Activated naive CD4-positive, alpha-beta T cell (primary cell): ENCODE measurements at places on chromosomes 2 and 18.
A peak's percentile ranks its signal among the peaks of the same experiment; 100 is the strongest.

- no peak for DNase-seq
These were observed 325.6 kb upstream of the VRK2 start for GRCh38 chr2:57720728-57721627.

- DNase-seq, result no peak
These were observed 23.0 kb upstream of the RHOB start for GRCh38 chr2:20423847-20424246.

GRCh38 chr2:12106440-12107080, 360.1 kb downstream of the LPIN1 start:
- DNase-seq, result no peak

DNA sequence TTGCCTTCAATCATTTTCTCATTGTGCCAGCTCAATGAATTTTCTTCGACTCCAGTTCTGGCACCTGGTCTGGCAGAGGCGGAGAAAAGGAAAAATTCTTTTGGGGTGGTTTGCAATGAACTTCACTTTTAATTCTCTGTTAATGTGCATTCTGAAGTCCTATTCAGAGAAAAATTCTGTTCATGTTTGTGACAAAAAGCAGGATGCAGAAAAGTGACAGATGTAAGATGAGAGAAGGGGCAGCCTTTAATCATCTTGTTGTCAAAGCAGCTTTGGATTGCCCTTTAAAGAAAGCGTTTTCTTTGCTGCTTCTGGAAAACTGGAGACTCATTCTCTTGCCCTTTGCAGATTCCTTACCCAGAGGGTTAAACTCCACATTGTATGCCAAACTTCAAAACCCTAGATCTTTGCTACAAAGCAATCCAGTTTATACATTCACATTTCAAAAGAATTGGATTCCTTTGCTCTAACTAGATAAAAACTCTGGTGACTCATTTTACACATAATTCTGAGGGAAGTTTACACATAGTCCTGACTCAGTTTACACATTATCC, 94.6 kb upstream of the CAVIN2 start:
- no peak for DNase-seq

- peak; percentile 0 for DNase-seq
These were observed 34.1 kb downstream of the WDR35 start for GRCh38 chr2:19955544-19956422.

GRCh38 chr18:32042337-32042736, 23.7 kb downstream of the RNF125 start:
- DNase-seq, result no peak

DNA sequence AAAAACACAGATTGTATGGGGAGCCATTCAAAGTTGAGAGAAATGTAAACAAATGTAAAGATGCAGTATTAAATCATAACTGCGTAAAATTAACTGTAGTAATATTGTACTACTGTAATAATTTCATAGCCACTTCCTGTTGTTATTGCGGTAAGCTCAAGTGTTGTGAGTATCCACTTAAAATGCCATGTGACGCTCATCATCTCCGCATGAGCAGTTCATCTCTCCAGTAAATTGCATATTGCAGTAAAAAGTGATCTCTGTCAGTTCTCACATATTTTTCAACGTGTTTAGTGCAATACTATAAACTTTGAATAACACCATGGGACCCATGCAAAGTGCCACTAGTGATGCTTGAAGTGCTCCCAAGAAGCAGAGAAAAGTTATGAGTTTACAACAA, 41.8 kb upstream of the SP3 start:
- no peak for DNase-seq

DNA sequence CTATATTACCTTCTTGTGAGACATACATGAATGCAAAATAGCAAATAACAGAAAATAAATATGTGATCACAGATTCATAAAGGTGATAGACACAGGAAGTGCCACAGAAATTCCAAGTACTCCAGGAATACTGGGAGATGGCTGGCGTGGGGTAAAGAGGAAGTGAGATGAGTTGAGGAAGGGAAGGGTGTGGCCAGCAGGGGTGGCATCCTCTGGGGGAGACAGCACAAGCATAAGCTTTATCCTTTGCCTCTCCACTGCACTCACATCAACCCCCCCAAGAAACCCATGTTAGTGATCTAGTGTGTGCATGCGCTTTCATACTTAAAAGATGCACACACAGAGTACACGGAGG, 94.8 kb upstream of the B3GNT7 start:
- DNase-seq, result no peak

- no peak for DNase-seq
These were observed 5.3 kb downstream of the SOS1 start for GRCh38 chr2:39115556-39115955.

DNA sequence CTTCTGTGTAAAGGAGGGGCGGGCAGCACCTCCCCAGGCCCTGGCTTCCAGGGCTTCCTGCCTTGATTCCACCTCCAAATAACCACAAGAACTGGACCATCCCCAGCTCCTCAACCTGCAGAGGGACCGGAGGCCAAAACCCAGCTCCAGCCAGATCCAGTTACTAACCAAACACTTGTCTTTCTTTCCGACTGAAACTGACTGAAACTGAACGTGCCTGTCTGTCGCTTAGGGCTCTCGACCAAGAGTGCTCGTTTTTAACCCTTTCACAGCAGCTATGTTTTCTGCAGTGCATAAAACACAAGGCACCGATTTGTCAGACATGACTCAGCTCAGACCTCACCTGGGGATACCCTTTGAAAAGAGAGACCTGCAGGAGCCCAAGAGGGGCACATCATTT, 249.9 kb upstream of the SIX2 start:
- no peak for DNase-seq

- no peak for DNase-seq
These were observed 379.6 kb downstream of the MTX2 start for GRCh38 chr2:176648700-176649297.

GRCh38 chr2:39228413-39229209, 15.2 kb downstream of the CDKL4 start:
- DNase-seq, result no peak

- DNase-seq, result no peak
These were observed 535.5 kb downstream of the TNS1 start for GRCh38 chr2:217467331-217467730.

GRCh38 chr2:9494081-9494480, 19.7 kb downstream of the IAH1 start:
- DNase-seq, result no peak

DNA sequence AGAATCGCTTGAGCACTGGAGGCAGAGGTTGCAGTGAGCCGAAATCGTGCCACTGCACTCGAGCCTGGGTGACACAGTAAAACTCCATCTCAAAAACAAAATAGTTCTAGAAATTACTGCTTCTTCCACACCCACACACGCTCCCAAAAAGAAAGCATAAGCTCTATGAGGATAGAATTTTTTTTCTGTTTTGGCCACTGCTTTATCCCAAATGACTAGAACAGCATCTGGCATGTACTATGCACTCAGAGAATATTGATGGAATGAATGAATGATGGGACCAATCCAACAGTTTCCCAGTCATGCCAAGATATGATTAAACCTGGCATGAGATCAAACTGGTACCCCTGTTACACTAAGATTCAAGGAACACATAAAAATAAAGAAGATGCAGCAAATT, 455.4 kb upstream of the CHAC2 start:
- no peak for DNase-seq

GRCh38 chr2:70454936-70455544, 98.6 kb downstream of the TGFA start:
- DNase-seq, result no peak

DNA sequence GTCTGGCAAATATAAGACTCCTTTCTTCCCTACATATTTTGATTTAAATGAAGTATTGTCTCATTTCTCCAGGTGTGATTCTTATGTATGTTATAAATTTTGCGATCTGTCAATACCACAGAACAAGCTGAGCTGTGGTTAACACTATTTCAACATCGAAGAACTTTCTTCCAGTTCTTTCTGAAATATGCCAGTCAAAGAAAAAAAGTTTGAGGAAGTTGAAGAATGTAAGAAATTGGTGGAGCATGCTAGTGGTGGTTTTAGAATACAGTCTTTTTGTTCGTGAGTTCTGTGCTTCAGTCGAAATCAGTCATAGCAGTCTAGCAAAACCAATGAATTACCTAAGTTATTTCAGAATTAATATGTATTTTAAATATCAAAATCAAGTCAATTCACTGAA, 8.6 kb upstream of the COBLL1 start:
- no peak for DNase-seq

- DNase-seq, result no peak
These were observed 85.3 kb downstream of the TRAPPC8 start for GRCh38 chr18:31857526-31858106.

DNA sequence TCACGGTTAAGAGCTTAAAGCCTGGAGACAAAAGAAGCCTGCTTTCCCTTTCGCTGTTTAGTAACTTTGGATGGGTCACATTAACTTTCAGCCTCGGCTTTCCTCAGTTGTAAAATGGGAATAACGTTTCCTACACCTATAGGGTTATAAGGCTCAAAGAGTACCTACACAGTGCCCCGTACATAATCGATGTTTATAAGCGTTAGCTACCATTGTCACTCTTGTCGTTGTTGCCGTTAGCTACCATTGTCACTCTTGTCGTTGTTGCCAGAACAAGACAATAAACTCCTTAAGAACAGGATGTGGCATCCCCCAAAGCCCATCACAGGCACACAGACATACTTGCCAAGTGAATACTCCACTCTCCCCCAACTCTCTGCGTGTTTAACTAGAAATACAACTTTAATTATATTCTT, 901 bp upstream of the MFSD6 start:
- DNase-seq, result no peak

- DNase-seq, result no peak
These were observed 1.9 kb upstream of the SH3BP4 start for GRCh38 chr2:234949762-234950434.

- DNase-seq, result no peak
These were observed 88.3 kb downstream of the KCNS3 start for GRCh38 chr2:17966798-17967197.

GRCh38 chr2:237264480-237265219, 149.3 kb downstream of the COL6A3 start:
- DNase-seq, result no peak

DNA sequence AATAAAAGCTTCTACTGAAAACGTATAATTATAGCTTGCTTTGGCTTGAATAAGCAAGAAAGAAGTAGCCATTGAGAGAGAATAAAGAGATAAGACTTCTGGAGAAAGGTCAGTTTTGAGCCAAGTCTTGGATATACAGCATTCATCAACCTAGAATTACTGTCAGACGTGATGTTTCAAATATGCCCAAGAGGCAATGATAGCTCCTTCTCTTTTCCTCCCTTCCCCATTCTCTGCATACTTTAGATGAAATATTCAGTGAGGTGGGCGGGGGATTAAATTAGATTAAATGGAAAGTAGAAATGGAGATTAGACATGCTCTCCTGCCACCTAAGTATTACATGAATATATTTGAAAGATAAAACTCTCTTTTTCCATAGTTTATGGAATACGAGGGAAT, 8.7 kb downstream of the ANTXR1 start:
- no peak for DNase-seq

DNA sequence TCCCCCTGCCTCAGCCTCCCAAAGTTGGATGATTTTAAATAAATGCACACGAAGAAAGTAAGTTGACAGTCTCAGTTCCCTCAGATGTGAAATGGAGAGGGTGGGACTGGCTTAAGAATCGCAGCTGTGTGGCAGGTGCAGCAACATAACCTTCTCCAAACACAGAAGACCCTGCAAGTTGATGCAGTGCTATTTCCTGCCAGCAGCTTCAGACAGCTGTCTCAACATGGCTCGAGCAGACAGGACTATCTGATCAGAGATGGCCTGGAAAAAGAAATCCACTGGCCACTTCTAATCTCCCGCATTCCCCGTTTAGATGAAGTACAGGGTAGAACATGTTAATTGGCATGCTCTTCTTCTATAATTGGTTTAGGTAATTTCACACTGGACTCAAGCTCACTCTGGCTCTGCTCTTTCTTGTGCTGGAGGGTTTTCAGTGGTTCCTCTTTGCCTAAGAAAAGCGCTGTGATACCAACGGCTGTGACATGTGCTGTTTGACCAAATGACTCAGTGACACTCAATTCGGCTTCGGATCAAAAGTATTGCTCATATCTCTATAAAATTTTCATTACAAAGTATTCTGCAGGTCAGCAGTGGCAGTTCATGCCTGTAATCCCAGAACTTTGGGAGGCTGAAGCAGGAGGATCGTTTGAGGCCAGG, 40.2 kb downstream of the MYOM1 start:
- DNase-seq, result no peak

GRCh38 chr2:128457006-128457604, 138.4 kb upstream of the HS6ST1 start:
- no peak for DNase-seq

DNA sequence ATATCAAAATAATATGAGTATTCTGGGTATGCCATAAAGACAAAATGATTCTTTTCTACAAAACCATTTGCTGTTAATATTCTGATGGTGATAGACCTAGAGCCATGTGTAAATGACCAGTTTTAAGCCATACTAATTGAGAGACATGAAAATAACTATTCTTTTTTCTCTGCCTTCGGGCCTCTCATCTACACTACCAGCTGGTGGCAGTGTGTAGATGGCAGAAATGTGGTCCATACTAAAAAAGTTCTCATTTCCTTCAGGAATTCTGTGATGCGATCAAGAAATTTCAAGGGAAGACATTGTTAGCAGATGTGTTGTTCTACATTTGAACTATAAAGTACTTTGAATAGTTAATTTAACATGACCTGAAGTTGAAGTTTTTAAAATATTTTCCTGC, 485.2 kb downstream of the TRIB2 start:
- no peak for DNase-seq

DNA sequence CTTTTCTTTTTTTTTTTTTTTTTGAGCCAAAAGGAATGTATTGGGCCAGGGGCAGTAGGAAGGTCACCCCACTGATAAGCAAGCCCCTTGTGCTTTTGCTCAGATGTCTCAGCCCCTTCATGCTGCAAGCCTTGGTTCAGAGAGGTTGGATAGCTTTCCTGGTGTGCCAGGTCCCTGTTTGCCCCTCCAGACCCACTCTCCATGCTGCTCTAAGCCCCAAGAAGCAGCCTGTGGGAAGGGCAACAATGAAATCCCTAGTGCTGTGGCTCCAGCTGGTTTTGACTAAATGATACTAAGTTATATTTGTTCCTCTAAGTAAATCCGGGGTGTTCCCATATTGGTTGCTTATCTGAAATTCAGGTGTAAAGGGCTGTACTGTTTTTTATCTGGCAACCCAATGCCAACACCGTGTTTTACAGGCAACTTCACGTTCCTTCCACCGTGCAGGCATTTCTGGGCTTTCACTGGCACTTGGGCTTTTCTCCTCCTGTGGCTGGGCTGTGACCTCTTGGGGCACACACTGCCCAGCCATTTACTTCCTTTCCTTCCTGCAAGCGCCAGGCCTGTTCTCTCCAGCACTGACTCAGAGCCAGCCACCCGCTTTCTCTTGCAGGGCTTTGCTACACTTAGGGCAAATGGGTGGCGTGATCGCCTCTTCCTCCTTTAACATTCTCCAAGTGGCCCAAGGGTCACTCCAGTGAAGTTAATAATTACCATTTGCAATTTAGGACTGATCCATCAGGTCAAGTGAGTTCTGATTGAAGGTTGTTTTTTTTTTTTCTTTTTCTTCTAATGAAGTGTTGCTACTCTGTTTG, 21.6 kb downstream of the MERTK start:
- no peak for DNase-seq

DNA sequence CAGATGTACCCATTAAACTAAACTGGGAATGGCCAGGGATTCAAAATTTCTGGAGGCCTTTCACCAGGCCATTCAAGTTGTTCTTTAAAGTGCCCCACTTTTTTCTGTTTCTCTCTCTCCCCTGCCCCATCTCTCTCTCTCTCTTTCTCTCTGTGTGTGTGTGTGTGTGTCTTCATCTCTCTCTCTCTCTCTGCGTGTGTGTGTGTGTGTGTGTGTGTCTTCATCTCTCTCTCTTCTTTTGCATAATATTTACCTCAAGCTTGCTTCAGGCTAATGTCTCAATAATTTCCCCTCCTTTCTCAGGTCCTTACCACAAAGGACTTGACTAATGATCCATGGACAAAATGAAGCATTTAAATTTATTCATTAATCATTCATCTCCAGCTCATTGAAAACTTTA, 164.2 kb upstream of the KLHL14 start:
- no peak for DNase-seq
